GM12878 (cell line): ENCODE measurements at places on chromosomes 11 and 22. TPM values are rescaled to one million over a fixed set of nuclear protein-coding genes. Genes with fewer than 3 reads are reported as not detected.

GRCh38 chr11:57764972-57765371, 3.4 kb downstream of the CTNND1 start:
- no peak for DNase-seq

Gene MS4A3
- total RNA-seq = 0.13 TPM in 1 of 2 replicates, not detected in the other

GRCh38 chr11:33549483-33549882, 151.1 kb downstream of the C11orf91 start:
- no peak for DNase-seq

DNA sequence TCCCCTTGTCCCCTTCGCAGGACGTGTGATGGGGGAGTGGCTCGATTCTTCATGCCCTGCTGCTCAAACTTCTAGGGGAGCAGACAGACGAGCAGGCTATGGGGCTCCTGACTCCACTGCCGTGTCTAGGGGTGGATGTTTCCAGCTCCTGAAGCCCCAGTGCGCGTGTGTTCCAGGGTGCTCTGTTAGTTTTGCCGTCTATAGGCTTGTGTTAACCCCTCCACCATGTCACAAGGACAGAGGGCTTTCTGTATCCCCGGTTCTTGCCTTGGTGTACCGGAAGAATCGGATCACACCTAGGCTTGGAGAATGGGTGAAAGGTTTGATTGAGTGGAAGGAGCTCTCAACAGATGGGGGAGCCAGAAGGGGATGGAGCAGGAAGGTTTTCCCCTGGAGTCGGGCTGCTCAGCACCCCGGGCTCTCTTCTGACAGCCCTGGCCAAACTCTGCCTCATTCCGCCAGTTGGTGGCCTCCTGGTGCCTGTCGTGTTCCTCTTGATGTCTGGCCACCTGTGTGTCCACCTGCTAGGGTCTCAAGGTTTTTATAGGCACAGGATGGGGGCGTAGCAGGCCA, 810.7 kb downstream of the BRD1 start:
- DNase-seq = no peak

Gene PRR5
- 4.5 and 5.3 TPM in 2 replicates for total RNA-seq

DNA sequence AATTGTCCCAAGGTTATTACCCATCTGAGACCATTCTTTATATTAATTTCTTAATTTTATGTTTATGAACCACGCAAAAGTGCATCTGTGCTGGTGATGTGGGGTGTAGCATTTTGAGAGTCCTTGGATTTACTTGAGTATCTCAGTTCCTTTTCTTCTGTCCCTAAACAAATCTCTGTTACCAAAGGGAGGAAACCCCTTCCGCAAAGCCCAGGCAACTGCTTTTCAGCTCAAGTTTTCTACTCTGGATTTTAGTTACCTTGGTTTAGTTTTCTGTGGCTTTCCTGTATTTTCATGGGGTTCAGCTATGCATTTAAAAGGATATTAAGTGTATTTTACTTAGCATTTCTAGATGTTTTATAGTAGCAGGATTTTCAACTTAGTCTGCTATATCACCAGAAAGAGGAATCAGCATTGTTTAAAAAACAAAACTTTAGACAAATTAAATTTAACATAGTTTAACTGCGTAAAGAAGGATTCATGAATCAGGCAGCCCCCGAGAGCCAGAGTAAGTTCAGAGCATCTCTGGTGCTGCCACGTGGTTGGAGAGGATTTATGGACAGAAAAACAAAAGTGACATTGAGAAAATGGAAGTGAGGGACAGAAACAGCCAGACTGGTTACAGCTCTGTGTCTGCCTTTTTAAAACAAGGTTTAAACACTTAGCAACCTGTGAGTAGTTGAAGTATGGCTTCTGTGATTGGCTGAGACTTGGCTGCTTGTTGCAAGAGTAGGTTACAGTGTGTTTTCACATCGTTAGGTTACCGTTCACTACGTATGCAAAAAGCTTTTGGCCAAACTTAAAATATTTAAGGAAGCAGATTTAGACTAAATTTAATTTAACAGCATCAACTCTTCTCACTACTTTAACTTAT, 9.6 kb downstream of the ADM start:
- DNase-seq = peak; percentile 66

GRCh38 chr11:19432370-19433061, 191.8 kb upstream of the E2F8 start:
- DNase-seq = peak; percentile 74
